KG1 (cell line): ENCODE measurements at places on chromosomes 16 and 17.

DNA sequence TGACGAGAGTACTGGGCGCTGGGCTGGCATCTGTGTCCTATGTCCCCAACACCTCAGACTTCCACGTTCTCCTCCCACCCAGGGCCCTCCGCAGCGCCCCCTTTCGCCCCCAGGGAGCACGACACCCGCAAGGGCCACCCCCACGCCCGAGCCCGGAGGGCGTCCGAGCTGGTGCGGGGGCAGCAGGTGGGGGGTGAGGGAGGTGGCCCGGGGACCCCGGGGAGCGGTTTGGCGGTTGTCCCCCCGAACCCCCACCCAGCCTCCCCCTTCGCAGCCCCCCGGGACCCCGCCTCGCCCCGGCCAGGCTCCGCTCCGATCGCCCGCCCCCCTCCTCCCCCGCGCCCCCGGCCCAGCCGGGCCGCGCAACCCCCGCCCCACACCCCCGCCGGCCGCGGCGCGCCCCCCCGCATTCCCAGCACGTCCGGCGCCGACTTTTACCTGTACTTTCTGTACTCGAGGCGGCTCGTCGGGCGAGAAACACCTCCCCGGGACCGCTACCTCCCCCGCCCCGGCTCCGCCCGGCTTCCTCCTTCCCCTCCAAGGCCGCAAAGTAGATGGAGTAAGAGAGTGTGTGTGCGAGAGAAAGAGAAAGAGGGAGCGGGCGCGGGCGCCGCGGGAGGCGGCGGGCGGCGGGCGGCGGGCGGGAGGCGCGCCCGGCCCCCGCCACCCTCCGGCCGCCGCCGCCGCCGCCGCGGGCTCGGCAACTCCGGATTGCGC, 901 bp downstream of the CDYL2 start:
- DNase-seq: no peak

- no peak for DNase-seq
Measured at GRCh38 chr17:50554201-50554600, 6.3 kb upstream of the CACNA1G start.

- no peak for DNase-seq
Measured at GRCh38 chr17:28371245-28372202, at the start of gene SARM1. TSS of gene SARM1 (plus strand) at chr17:28371694. CDS start at chr17:28372033, 339 bp downstream.

GRCh38 chr17:67671493-67671892, 46.2 kb upstream of the NOL11 start:
- DNase-seq: no peak

- no peak for DNase-seq
Measured at GRCh38 chr16:87367529-87367928, 16.0 kb downstream of the FBXO31 start.

- no peak for DNase-seq
Measured at GRCh38 chr17:43784068-43784467, 3.8 kb downstream of the CFAP97D1 start.

GRCh38 chr17:49435671-49436029, 21.0 kb upstream of the PHB1 start:
- DNase-seq: no peak

- no peak for DNase-seq
Measured at GRCh38 chr17:2302778-2303203, 794 bp downstream of the SMG6 start.

- DNase-seq: no peak
Measured at GRCh38 chr17:32827227-32827626, 49.7 kb downstream of the MYO1D start.

DNA sequence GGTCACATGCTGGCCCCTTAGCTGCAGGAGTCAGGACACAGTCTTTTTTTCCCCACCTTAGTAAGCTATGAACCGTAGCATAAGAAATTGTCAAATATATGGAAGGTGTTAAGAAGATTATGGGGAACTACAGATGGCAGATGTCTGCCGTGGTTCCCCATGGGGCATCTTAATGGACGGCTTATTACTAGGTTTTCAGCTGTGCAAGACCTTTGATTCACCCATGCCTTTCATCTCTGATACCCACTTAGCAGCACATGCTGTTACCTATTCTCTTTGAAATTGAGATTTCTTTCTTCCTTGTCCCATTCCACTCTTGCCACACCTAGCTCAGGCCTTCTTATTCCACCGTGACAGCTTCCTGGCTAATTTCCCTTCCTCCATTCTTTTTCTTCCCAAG, 70.7 kb downstream of the RPTOR start:
- no peak for DNase-seq

DNA sequence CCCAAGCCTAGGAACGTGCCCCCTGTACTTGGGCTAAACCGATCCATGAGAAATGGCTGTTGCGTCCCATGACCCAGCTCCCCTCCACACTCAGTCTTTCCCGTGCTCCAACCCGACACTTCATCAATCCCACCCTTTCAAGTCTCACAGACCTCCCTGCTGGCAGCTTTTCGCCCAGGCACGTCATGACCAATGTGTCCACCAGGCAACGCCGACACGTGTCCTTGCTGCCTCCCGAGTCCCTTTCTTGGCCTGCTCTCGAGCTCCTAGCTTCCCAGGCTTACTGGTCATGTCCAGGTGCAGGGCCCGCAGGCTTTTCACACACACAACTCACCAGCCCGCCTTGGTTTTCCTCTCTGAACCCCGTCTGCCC, 12.2 kb downstream of the MNT start:
- no peak for DNase-seq

- DNase-seq: no peak
Measured at GRCh38 chr17:3665834-3666233, 2.5 kb downstream of the TAX1BP3 start.

- no peak for DNase-seq
Measured at GRCh38 chr17:57553991-57554825, 190.9 kb downstream of the CCDC182 start.

DNA sequence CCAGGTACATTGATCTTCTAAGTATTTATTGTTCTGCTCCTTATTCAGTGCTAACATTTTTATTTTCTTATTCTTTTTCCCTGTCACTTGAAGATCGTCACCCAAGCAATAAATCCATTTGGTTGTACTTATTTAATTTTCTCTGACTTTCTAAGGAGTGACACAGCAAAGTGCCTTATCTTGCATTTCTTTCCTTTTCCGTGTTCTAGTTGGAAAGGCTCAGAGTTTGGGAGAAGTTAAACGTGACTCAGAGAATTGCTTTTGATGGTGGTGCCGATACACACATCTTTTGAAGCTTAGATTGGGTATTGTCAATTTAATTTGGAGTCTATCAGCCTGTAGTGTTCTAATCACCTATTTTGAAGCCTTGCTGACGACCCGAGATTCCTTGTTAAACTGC, 72.0 kb downstream of the PITPNC1 start:
- DNase-seq: no peak

DNA sequence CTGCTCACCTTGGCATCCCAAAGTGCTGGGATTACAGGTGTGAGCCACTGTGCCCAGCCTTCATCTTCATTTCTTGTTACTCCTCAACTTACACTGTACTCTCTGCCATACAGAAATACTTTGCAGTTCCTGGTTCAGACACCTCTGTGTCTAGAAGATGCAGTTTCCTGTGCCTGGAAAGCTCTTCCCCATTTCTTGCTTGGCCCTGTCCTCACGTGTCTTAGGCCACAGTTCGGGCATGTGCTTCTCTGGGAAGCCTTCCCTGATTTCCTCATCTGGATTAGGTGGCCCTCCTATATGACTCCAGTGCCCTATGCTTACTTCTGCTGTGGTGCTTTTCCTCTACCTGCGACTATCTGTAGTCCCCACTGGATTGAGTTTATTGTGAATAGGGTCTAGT, 26.5 kb upstream of the CDR2 start:
- DNase-seq: no peak

DNA sequence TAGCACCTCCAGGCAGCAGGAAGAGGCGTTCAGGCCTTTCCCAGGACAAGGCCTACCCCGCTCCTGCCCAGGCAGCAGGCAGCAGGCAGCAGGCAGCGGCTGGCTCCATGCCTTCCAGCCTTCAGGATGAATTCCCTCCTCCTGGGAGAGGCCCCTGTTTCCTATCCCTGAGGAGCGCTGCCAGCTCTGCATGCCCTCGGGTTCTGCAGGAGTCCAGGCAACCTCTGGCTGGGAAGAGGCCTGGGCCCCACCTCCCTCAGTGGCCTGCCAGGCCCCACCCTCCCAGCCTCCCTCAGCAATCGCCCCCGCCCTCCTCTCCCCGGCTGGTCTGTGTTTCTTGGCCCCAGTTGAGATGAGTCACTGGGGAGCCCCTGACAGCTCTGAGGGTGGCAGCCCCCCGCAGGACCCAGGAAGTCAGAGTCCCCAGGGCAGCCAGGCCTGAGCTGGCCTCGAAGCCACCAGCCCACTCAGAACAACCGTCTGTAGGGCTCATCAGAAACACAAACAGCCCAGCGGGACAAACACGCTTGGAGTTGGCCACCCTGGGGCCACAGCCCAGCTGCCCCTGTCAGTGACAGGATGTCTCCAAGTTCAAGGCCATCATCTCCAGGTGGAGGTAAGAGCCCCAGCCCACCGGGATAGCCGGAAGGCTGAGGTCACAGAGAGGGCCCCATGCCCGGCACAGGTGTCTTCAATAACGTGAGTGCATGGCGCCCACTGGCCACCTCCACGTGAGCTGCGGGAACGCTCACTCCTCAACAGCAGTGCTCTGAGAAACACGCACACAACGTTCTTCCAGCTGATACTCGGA, 39.5 kb upstream of the CIBAR2 start:
- no peak for DNase-seq

GRCh38 chr17:36001110-36001771, at the start of gene CCL15:
TSS of gene CCL15 (minus strand) at chr17:36001553. CDS start at chr17:36001492, 61 bp downstream.
- DNase-seq: no peak

DNA sequence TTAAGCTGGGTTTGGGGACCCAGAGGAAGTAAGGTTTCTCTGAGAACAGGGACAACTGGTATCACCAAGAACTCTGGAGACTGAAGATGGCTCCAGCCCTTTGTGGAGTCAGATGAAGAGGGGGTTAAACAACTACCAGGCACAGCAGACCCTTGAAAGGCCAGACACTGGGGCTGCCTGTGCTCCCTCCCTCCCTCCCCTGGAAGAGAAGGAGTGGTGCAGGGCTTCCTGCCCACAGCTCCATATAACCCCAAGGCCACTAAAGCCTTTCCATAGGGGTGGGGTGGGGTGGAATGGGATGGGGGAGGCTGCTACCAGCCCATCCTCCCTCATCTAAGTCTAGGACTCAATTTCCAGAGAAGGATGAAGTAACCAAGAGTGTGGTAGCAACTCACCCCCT, 66.7 kb downstream of the CCDC182 start:
- no peak for DNase-seq

- DNase-seq: no peak
Measured at GRCh38 chr17:72931635-72932034, 160.9 kb downstream of the SLC39A11 start.

DNA sequence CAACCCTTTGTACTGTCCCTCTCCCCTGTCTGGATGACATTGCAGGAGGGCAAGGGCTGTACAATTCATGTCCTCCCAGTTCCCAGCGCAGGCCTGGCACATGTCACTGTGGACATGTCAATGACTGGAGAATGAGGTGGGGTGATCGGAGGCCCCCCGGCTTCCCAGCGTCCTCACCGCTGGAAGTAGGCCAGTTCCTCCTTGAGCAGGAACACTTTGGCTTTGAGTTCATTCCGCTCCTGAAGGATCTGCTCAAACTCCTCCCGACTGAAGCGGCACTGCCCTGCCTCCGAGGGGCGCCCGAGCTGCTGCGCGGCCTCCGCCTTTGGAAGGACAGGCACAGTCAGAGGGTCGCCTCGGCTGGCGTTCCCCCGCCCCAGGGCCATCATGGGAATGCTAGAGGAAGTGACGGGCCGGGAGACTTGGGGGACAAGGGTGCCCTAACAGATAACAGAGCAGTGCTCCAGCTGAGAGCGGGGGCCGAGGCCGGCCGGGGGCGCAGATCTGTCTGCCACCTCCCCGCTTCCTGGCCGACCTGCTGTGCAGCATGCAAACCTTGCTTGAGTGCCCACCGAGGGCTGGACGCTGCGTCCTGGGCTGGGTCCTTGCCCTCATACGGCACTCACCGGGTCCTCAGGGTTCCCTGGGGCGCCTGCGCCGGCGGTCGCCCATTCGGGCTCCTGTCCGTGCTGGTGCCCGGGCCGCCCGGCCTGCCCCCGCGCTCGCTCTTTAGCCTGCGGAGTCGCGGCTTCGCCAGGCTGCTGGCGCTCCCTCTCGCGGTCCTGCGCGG, 1.3 kb downstream of the RILP start:
- DNase-seq: no peak

DNA sequence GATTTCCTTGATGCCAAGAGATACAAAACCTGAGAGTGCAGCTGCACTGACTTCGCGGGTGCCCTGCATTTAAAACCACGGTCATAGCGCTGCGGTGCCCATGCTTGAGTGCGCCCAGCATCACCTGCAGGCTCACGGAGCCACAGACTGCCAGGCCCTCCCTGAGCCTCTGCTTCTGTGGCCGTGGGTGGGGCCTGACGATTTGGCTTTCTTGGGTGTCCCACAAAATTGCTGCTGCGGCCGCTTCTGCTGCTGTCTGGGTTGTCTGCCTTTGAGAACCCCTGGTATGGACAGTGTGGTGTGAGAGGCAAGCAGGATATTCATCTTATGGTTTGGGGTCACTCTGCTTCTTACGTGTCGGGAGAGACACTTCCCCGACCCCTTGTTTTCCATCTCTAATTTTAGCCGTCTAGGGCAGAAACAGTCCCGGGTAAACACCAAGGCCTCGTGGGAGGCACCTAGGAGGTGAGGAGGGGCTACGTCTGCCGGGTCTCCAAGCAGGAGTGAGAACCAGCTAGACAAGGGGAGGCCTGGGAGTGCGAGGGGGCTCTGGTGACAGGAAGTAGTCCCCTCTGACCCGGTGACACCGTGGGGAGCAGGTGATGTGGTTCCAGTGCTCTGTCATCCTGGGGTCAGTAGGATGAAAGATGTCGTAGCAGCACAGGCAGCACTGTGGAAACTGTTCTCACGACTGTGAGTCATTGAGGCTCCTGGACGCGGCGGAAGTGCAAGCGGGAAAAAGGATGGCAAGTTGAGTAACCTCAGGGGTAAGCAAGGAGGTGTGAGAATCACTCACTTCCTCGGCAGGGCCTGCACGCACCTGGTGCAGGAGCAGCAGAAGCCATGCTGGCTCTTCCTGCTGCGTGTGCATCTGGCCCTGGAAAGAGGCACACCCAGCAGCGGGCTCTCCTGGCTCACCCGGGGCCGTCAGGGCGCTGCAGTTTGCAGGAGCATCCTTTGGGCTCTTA, 176.3 kb downstream of the RPTOR start:
- no peak for DNase-seq

GRCh38 chr17:35932586-35932985, 2.0 kb upstream of the RDM1 start:
- no peak for DNase-seq

DNA sequence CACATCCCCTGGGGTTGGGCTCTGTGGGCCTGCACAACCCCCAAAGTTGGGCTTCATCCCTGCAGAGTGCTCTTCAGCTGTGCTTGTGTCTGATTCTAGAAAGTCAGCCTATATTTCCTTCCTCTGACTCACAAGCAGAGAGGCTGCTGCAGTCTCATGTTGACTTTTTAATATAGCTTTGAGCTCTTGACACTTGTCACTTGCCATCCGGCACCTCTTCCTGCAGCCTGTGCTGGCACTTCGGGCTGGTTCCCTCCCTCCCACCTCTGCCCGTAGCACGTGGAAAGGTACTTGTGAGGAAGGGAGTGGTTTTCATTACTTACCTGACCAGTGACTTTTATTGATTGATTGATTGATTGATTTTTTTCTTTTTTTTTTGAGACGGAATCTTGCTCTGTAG, 19.0 kb upstream of the JPT2 start:
- no peak for DNase-seq

DNA sequence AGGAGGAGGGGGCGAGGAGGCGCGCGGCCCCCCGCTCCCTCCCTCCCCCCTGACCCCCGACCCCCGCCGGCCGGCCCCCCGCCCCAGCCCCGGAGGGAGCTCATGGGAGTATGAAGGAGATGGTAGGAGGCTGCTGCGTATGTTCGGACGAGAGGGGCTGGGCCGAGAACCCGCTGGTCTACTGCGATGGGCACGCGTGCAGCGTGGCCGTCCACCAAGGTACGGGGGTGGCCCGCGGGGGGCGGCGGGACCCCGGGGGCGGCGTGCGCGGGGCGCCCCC, 390 bp downstream of the MLLT6 start:
- DNase-seq: no peak
